ENCODE measurements at places on chromosomes 4 and X.

DNA sequence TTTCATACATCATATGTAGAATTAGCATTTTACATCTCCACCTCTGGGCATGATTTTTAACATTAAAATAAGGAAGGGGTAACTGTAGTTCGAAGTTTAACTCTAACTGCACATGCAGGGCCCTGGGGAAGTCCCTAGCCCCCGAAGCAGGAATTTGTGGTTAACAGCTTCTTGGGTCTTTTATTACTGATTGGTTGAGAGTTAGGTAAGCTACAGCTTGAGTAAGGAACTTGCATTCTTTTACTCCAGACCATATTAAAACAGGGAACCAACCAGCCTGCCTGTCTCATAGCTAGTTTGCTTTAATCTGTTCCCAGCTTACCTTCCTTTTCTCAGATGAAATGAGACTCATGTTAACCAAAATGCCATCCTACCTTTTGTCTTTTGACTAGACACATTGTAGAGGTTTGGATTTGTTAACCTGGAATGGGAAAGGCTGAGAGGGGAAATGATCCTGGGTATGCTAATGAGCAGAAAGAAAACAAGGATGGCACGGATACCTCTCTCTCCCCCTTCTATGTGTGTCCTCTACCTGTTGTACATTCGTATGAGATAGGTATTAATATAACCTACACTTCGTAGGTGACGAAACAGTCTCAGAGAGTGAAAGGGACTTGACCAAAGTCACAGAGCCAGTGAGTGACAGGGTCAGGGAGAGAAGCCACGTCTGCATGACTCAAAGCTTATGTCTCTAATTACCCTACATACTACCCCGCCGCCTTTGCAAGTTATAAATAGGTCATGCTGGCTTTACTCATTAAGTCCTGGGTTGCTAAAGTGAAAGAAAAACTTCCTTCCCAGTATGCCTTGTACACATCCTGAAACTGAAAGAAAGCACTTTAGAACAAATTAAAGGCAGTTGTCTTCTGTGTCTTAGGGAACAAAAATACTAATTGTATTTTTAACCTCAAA is 119.5 kb upstream of the AFF2 start:
- no peak for DNase-seq

DNA sequence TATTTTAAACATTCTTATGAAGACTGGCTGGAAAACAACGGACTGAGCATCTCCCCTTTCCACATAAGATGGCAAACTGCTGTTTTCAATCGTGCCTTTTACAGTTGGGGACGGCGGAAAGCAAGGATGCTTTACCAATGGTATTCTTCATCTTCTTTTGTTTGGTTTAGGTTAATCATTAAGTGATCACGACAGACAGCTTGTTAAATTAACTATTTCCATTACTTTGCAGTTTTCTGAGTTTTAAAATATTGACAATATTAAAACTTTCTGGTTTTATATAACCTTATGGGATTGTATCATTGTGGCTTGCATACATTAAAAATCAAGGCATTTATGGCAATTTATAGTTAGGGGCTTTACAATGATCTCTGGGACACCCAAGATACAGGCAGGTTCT is 3.8 kb downstream of the MBTPS2 start:
- no peak for DNase-seq

DNA sequence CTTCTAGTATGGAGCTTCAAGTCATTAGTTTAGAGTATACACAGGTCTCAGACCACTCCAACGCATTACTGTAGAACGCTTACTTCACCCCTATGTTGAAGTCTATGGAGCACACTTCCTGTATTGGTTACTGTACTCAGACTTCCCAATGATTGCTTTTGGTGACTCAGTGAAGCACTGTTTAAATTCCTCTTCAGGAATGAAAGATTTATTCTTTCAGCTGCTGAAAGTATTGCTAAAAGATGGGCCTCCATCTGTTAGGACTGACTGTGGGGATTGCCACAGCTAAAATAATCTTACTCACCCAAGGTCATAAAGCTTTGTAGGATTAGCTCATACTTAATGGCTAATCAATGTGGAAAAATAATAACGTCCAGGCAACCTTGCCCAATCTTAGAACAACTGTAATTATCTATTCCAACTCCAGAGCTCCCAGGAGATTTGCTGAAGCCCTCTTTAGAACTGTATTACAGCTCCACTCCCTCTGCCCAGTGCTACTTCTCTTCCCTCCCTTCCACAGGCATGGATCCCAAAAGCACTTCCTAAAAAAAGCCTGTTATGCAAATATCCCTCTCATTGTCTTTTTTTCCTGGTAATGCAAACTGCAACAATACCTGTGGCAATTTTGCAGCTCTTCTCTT is 281.9 kb upstream of the HS3ST1 start:
- DNase-seq, result no peak

DNA sequence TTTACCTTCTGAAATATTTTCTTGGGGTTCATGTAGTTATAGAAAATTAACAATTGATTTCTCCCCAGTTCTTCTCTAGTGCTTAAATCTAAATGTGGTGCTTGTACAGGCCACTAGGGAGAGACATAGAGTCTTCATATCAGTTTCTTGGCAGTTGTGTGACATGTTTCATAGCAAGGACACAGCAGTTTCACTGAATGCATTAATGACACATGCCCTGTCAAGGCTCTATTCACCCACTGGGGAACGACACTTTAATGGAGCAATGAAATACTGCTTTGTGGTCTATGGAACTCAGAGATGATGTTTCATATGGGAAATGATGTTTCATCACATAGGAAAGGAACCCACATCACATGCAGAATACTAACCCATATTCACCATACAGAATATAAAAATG is 2.8 kb downstream of the VEGFC start:
- peak; percentile 23 for DNase-seq

DNA sequence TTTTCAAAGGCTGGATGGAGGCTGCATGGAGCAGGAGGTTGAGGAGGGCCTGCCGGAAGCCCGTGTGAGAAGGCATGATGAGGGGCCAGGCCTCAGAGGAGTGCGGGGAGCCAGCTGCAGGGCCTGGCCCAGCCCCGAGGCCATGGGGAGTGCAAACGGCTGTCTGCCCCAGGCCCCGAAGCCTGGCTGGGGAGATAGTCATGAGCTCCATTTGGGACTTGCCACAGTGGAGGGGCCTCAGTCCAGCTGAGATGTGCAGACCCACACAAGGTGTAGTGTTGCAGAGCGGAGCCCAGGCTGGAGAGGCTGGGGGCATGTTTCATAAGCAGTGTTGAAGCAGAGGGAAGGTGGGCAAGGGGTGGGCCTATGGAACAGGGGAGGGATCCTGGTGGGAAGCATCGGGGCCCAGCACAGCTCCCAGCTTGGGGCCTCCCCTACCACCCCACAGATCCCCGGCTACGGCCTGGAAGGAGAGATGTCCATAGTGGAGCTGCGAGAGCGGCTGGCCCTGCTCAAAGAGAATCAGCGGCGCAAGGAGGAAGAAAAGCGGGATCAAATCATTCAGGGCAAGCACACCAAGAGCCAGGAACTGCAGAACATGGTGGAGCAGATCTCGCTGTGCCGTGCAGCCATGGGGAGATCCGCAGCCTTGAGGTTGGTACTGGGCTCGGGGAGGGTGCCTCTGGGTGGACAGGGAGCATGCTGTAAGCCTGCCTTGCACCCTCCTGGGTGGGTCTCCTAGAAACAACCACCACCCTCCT is 9.1 kb upstream of the RNF4 start:
- no peak for DNase-seq

DNA sequence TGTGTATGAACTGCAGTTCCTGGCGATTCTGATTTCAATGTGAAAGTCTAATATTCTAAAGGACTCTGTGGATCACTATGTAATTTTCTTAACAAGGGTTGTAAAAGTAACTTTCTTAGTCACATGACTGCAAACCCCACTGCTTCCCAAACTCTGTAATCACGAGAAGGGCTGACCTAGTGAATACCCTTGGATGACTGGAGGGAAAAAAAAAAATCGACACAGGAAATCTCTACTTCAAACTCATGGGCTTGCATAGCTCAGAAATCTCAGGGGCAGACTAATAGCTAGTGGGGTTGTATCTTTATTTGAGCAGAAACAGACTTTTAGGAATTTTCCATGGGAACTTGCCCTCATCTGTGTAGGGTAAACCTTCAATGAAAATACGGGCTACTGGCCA is 4.8 kb upstream of the MXRA5 start:
- no peak for DNase-seq

DNA sequence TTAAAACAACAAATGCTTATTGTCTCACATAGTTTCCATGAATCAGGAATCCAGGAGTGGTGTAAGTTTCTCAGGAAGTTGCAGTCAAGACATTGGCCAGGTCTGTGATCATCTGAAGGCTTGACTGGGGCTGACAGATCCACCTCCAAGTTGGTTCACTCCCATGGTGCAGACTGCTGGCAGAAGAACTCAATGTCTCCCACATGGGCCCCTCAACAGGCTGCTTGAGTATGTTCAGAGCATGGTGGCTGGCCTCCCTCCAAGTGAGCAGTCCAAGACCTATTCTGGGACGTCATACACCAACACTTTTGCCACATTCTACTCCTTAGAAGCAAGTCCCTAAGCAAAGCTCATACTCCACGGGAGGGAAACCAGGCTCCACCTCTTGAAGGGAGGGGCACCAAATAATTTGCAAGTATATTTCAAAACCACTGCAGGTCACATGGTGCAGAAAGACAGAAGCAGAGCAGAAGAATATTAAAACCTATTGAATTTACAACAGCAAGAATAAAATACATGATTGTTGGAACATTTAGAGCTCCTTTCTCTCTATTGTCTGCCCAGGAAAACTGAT is 35.3 kb downstream of the LGI2 start:
- DNase-seq, result no peak

- DNase-seq, result peak; percentile 27
Measured at GRCh38 chr4:183507925-183508696, 3.3 kb downstream of the ING2 start.

DNA sequence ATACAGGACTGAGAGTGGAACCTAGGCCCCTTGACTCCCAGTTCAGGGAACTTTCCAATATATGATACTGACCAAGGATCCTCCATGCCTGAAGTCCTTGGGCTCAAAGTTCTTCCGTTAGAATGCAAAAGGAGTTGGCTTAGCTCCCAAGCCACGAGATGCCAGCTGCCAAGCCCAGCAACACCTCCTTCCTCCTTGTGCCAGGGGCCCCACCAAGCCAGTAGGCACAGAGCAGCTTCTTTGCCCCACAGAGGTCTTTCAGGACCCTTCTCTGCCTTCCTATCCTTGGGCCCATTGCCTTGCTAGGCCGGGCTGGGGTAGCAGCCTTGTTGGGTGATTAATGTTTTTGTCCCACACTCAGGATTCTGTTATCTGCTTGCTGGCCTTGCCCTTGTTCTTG is 105.6 kb downstream of the EFNB1 start:
- no peak for DNase-seq

DNA sequence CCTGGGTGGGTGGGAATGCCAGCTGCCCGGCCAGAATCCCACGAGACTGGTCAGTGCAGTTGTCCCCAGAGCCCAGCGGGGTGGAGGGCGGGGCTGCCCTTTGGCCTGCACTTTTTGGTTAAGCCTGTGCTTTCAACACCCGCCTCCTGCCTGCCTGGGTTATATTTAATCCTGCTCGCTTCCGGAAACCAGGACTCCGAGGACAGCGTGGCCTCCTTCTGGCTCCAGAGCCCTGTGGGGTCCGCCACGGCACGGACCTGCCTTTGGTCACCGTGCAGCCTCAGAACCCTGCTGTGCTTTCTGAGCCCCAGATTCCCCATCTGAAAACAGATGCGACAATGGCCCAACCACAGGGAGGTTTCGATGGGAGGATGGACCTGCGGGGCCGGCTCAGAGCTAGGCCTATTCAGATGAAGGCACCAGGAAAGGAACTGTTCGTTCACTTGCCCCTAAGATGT is 29.4 kb upstream of the KIAA0232 start:
- DNase-seq, result no peak

- DNase-seq, result no peak
Measured at GRCh38 chr4:74919783-74920182, 13.1 kb upstream of the PARM1 start.

- DNase-seq, result no peak
Measured at GRCh38 chr4:139625482-139625881, 40.1 kb upstream of the MGST2 start.

DNA sequence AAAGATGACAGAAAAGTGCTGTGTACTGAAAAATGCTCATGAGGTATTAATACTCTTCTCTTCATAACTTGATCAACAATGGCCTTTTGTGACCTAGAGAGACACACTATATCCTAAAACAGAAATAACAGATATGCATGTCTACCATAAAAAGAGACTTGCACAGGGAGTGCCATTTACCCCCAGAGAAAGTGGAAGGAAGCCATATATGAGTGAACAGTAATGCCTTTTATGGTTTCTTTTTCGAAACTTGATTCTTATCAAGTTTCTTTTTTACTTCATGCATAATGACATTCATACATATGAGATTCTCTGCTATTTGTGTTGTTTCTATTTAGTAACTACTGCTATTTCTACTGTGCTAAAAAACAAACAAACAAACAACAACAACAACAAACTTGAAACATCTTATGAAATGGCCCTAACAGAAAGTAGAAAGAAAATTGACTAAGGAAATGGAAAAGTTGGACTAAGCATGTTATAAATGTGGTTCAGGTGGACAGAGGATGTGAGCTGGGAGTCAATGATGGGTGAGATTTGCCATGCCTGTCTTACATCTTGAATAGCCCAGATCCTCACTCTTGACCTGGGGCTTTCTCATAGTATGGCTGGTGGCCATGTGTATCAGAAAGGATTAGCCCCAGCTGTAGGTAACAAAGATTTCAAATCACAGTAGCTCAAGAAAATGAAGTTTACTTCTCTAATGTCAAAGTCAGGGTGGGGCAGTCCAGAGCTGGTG is 43.8 kb downstream of the GEMIN8 start:
- DNase-seq, result no peak

GRCh38 chr4:73007526-73008100 is 61.9 kb downstream of the COX18 start:
- DNase-seq, result no peak

GRCh38 chrX:50003467-50003866 is 81.1 kb downstream of the CLCN5 start:
- DNase-seq, result no peak

GRCh38 chrX:40912576-40912975 is 172.7 kb upstream of the USP9X start:
- DNase-seq, result no peak

DNA sequence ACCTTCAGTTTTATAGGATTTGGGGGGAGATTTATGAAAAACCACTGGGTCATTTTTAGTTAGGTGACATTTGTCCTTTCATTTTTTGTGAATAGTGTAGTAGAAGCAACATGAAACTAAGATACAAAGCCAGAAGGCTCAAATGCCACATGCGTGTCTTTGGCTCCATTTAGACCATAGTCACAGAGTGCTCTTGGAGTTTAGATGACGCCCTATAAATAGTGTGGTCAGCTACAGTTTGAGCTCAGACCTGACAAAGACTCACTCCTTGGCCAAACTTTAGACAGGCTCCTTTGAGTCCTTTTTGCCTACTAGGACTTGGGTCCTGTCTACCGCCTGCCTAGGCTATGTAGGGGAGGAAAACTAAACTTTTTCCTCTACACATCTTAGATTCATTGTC is 16.8 kb upstream of the PAGE1 start:
- no peak for DNase-seq

GRCh38 chr4:26749867-26750266 is 110.8 kb upstream of the STIM2 start:
- no peak for DNase-seq

DNA sequence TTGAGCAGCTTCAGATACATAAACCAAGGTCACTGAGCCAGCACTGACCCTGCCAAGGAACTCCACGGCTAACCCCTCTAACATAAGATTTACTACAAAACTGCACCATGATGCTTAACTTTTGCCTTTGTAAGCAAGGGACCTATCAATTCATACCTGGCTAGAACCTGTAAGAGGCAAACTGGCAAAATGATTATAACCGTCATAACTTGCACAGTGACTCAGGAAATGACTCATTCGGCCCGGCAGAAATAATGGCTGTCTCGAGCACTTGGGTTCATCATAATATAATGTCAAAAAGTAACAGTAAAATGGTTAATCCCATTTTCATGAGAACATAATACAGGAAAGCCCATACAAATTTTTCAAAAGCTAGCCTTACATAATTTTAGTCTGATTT is 17.2 kb downstream of the RASGEF1B start:
- DNase-seq, result peak; percentile 30
